Stimulated activated CD4-positive, alpha-beta T cell treated with anti-CD3 and anti-CD28 coated beads, TNF-alpha, amount 100 ng/mL, for 1 hour (primary cell): ENCODE measurements at places on chromosomes 2 and 18.

GRCh38 chr2:217928324-217929181 is 74.2 kb downstream of the TNS1 start:
- no peak for DNase-seq

DNA sequence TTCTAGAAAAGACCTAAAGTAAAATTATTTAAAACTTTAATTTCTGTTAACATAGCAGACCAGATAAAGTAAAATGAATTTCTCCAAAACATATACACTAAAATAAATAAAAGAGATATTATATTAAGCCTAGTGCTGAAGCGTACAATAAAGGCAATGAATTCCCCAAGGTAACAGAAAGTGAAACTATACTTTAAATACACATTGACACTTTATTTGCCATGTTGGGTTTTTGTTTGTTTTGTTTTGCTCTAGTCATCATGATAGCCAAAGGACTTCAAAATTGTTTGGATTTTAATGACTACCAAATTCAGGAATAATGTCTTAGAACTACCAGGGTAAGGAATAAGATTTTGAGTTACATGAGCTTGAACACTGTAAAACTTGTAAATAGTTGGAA is 413.3 kb downstream of the LRRTM4 start:
- DNase-seq = no peak

DNA sequence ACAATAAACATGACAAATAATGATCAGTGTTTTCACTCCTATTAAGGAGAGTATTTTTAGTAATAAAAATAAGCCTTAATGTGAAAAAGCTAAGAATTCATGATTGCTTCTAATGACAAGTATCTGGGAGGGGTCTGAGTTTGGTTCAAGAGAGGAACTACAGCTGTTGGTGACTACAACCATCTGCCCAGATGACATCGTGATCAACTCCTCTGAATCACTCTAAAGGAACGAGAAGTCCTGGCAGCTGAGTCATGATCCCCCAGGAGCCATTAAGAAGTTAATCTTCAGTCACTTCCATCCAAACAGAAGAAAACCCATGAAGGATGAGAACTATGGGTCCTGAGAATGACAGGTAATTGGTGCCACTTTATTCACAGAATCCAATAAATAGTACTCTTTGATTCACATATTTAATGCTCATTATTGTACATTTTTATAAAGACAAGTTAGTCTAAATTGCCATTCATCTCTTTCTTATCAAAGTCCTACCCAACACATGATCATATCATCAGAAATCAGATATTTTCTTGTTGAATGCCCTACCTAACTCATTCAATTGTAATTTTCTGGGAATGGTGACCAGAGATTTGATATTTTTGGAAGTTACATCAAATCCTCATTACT is 6.8 kb downstream of the TFPI start:
- no peak for DNase-seq

GRCh38 chr2:3033315-3033714 is 344.3 kb downstream of the EIPR1 start:
- no peak for DNase-seq

DNA sequence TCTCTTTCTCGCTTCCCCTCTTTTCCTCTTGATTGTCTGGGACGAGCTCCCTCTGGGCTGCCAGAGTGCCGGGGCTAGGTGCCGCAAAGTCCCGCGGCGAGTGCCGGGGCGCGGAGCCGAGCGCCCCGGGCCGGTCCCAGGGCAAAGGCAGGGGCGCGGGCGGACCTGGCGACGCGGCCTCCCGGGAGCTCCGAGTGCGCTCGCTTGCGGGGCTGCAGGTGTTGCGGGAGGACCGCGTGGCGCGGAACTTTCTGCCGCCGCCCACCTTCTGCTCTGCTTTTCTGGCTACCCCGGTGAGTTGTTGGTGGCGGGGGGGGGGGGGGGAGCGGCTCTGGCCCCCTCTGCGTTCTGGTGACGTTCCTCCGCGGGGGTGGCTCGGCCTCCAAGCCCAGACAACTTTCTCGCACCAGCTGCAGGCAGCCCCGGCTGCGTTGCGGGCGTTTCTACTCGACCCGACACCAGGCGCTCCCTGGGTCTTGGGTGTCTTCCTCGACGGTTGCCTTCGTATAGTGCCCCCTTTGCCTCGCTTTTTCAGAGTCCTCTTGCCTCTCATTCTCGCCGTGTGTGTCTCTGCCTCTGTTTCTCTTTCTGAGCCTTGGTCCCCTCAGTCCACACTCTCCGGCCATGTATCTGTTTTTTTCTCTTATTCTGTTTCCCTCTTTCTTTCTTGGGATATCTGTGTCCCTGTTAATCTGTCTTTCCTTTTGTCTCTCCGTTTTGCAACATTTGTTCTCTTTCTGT is 759 bp downstream of the GALNT13 start:
- DNase-seq = no peak

GRCh38 chr18:56162311-56163265 is 475.8 kb downstream of the TXNL1 start:
- DNase-seq = no peak

GRCh38 chr2:8394131-8394530 is 287.7 kb upstream of the ID2 start:
- no peak for DNase-seq

GRCh38 chr18:63930773-63931354 is 18.2 kb upstream of the HMSD start:
- no peak for DNase-seq

DNA sequence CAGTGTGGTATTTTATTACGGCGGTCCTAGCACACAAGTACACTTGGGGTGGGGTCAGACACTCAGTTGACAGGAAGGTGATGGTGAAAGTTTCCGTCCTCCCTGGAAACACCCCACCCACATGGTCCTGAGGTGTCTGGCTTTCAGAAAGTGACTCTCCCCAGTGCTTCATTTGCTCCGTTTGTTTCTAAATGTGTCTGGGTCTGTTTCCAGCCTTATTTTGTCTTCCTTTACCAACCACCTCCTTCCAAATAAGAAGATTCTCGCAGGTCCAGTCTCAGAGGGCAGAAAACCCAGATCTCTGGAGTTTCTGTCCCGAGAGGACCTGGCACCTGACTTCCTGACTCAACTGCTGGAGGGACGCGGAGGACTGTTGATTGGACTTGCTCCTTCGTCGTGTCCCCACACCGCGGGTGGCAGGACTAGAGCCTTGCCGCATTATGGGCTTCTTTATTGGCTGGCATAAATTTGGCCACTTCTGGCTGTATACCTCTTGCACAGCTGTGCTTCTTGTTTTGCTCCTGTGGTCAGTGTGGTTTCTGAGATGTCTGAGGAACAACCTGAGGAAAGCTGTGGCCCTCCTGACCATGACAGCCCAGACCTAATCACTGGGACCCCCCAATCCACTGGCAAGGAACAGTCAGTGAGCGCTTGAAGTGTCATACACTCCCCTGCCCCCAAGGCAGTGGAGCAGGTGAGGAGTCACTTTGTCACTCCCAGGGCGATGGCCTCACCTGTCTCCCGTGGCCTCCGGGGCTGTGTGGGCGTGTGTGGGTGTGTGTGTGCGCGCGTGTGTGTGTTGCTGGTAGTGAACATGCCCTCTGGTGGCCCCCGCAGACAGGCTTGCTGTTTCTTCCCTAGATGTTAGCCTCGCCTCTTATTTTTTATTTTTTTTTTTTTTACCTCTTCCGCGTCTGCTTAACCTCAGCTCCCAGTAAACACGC is 45.6 kb downstream of the MEX3C start:
- DNase-seq = peak; percentile 40

- DNase-seq = no peak
Observed at GRCh38 chr2:55019526-55020258, 30.6 kb downstream of the RTN4 start.

- no peak for DNase-seq
Observed at GRCh38 chr2:72991980-72992733, 74.8 kb downstream of the EMX1 start.
